ENCODE measurements at places on chromosomes 12 and 14.

- no peak for DNase-seq
Measured at GRCh38 chr14:38704220-38704619, 398.8 kb downstream of the SEC23A start.

- no peak for DNase-seq
Measured at GRCh38 chr14:28242895-28243294, 523.7 kb upstream of the FOXG1 start.

GRCh38 chr12:131044136-131044535 is 90.4 kb downstream of the ADGRD1 start:
- DNase-seq, result no peak

DNA sequence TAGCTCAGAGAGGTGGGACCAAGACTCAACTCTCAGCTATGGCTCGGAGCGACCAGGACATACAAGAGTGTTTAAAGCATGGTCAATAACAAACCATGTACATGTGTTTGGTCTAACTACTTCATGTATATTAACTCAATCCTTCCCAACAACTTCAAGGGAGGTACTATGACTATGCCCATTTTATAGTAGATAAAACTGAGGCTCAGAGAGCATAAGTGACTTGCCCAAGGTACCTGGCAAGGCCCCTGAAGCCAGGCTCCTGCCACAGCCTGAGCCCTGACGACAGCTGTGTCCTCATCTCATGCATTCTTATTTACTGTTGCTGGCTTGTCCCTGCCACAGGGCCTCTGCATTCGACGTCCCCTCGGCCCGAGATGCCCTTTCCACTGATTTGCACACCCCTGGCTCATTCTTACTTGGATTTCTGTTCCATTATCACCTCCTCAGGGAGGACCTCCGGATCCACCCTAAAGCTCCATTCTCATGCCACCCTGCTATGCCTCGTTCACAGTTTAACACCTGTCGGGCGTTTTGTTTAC is 2.6 kb downstream of the TESC start:
- no peak for DNase-seq

- no peak for DNase-seq
Measured at GRCh38 chr12:56948881-56949280, 8.5 kb downstream of the RDH16 start.

- peak; percentile 82 for DNase-seq
Measured at GRCh38 chr14:94129111-94129757, at the start of gene IFI27L2. Gene IFI27L2, minus strand, starts transcription at chr14:94129604. Its CDS starts 40 bp downstream, at chr14:94129564.

GRCh38 chr14:96104469-96105057 is 65.4 kb downstream of the C14orf132 start:
- DNase-seq, result peak; percentile 98

DNA sequence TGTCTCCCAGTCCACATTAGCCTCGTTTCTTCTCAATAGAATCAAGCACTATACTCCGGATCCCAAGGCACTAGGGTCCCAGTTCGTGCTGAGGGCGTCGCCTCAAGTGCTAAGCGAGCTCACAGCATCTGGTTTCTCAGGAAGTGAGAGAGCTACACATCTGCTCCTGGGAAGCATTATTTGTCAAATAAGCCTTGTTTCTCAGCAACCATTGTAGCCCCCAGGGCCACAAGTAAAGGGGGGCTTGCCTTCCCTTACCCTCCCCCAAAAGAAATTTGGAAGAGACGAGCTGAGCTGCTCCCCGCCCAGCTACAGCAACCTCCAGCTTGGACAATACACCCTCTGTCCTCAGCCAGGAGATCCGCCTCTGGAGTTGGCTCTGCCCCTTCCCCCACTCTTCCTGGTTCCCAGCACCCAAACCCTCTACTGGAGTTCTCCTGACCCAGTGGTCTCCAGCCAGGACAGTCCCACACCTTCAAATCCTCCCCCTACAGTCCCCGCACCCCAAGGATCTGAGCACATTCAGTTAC is 5.7 kb upstream of the TNS2 start:
- no peak for DNase-seq

DNA sequence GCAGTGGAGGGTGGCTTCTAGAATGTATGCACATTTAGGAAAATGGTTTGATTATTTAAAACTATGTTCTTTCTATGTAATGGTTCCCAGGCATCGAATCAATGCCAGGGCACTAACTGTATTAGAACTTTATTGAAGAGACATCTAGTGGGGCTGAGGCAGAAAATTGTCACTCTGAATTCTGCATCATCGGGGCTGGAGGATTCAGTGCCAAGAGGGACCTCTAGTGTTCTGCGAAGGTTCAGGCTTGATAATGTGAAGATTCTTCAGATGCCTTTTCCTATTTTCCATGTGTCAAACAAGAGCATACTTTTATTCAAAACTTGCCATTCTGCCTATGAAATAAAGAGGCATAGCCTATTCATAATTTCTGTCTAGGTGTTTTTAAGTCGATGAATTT is 146.3 kb downstream of the CAND1 start:
- peak; percentile 47 for DNase-seq

DNA sequence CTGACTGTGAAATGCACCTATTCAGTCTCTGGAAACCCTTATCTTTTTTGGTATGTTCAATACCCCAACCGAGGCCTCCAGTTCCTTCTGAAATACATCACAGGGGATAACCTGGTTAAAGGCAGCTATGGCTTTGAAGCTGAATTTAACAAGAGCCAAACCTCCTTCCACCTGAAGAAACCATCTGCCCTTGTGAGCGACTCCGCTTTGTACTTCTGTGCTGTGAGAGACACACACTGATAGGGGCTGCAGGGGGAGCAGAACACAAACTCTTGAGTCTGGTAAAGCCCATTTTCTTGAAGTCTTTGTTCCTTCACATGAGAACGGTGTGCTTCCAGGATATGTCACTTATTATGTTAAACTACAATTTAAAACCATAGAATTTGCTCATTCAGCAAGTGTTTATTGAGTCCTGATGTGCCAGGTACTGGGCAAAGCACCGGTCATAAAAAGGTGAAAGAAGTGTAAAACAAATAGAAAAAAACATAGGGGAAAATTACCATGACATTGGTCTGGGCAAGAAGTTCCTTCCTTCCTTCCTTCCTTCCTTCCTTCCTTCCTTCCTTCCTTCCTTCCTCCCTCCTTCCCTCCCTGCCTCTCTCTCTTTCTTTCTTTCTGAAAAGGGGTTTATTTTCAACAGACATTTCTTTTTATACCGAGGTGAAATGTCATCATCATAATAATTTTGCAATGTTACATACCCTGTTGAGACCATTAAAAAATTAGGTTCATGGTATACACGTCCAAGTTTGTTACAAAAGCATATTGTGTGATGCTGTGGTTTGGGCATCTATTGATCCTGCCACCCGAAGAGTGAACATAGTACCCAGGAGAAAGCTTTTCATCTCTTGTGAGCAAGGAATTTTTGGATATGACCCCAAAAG is 50.7 kb upstream of the OR4E1 start:
- DNase-seq, result no peak

DNA sequence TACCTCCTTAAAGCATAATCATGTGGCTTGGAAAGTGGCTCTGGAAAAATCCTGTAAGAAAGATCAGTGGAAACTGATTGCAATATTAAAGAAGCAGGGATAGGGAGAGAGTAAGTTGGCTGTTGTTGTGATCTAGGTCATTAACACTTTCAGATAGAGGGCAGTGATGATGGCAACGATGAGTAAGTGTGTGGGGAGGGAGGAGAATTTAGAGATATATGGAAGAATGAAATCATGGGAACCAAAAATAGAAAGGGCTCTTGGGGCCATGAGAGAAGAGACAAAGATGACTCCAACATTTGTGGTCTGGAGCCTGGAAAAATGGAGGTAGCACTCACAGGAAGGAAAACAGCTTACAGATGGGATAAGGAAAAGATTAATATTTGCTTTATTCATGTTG is 23.3 kb downstream of the SNRPF start:
- peak; percentile 53 for DNase-seq

DNA sequence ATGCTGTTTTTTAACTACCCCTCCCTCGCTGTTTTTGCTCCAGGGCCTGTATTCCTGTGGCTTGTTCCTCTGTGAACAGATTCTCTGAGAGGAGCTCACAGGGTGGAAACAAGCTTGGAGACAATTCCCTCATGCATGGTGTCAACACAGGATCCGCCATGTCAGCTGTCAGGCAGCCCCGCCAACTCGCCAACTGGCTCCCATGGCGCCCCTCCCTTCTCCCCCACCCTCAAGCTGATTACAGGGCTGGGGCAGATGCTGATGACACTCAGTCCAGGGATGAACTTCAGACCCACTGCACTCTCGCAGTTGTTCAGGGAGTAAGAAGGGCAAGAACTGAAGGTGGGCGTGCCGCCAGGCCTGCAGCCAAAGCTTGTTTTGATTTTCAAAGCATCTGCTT is 229.9 kb downstream of the NTF3 start:
- no peak for DNase-seq

DNA sequence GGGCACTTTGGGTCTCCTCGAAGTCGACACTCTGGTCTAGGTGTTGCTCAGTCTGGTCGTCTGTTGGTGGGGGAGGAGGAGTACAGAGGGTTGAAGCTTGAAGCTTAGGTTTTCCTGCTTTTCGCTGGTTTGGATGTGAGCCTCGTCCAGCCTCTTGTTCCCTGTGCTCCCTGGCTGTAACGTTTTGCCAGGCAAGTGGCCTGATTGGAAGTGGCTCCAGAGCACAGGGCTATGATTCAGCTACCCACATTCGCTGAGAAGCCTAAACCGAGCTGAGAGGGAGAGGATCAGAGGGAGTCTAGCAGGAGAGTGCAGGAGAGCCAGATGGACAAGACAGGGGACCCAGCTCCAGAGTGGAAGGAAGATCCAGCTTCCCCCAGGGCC is 6.1 kb downstream of the HOXC10 start:
- no peak for DNase-seq

DNA sequence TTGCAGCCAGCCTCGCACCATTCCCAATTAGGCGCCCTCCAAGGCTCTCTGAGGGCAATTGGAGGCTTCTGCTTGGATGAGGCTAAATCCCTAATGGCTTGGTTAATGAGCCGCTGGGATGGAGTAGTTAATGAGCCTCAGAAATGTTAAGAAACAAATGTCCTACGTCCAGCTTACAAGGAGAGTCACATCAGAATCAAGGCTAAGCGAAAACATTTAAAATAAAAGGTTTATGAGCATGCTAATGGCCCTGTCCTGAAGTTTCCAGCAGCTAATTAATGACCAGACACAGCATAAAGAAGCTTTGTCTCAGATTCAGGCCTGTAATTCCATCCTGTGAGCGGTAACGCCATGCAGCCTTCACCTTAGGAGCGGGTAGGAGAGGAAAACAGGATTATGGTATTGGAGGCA is 200.7 kb upstream of the BCL2L14 start:
- no peak for DNase-seq
